GF-D8 (cell line): ENCODE measurements at places on chromosomes 2 and 18.

DNA sequence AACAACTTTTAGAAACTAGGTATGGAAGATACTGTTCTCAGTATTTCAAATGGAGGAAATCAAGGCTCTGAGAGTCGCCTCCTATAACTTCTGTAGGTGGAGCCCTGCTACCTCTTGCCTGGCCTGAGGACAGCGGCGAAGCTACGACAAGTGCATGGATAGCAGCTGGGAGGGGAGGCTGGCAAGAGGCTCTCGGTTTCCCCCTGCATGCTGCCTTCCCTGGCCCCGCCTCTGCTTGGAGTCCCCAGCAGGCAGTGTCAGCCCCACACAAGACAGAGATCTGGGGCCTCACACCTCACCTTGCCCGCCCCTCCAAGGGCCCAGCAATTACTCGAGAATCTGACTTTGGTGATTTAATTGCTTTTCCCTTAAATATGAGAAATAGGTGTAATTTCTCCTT lies 107.6 kb upstream of the POU3F3 start:
- DNase-seq: no peak

- no peak for DNase-seq
Measured at GRCh38 chr18:56890632-56891031, 239.5 kb downstream of the WDR7 start.

- DNase-seq: no peak
Measured at GRCh38 chr2:217698691-217699090, 304.1 kb downstream of the TNS1 start.

DNA sequence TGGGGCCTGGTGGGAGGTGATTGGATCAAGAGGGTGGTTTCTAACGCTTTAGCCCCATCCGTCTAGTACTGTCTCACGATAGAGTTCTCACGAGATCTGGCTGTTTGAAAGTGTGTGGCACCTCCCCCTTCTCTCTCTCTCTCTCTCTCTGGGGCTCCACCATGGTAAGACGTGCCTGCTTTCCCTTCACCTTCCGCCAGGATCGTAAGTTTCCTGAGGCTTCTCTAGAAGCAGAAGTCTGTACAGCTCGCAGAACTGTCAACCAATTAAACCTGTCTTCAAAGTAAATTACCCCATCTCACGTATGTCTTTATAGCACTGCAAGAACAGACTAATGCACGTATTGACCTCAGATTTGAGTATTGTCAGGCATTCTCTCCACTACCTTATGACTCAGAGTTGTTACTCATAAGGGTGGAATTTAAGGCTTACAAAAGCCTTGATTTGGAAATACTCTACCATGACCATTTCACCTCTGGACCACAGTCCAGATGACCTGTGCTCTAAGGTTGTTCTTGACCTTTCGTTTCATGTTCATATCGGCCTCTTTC lies 99.5 kb upstream of the AGAP1 start:
- DNase-seq: no peak

GRCh38 chr2:39631718-39632117 lies 34.0 kb upstream of the TMEM178A start:
- DNase-seq: peak; percentile 92

GRCh38 chr18:10417191-10417590 lies 37.2 kb upstream of the APCDD1 start:
- DNase-seq: no peak
